ENCODE measurements at places on chromosomes 2 and 18. TPM values are rescaled to one million over a fixed set of nuclear protein-coding genes. Genes with fewer than 3 reads are reported as not detected.

DNA sequence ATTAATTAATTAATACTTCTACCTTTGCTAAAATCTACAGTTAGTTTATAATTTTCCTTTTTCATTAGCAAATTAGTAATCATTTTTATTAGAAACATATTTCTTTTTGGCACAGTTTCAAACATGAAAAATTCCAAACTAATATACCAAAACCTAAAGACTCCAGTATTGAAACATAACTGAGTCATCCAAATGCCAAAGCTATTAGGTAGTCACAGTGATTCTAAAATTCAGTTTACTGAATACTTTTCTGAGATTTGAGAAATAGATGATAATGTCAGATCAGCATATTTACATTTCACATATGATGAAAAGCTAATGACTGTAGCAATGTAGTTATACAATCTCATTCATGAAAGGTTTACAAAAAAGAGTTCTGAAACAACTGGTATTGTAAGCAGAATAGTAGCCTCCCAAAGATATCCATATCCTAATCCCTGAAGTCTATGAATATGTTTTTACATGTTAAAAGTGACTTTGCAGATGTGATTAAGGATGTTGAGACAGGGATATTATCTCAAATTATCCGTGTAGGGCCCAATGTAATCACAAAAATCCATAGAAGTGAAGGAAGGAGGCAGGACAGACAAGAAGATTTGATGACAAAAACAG lies 680.2 kb upstream of the CHAC2 start:
- peak; percentile 69 for DNase-seq

DNA sequence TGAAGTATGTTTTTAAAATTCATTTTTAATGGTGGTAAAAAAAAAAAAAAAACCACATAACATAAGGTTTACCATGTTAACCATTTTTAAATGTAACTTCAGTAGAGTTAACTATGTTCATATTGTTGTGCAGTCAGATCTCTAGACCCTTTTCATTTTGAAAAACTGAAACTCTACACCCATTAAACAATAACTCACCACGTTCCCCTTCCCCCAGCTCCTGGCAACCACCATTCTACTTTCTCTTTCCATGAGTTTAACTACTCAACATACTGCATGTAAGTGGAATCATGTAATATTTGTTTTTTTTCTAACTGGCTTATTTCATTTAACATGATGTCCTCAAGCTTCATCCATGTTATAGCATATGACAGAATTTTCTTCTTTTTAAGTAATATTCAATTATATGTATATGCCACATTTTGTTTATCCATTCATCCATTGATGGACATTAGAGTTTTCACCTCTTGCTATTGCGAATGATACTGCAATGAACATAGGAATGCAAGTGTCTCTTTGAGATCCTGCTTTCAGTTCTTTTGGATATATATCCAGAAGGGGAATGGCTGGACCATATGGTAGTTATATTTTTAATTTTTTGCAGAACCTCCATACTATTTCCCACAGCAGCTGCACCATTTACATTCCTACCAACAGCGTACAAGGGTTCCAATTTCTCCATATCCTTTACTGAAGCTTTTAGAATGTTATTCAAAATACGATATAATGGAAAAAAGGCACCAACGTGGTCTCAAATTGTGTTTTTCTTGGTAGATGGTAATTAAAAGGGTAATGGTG lies 91.0 kb downstream of the SPTBN1 start:
- no peak for DNase-seq

DNA sequence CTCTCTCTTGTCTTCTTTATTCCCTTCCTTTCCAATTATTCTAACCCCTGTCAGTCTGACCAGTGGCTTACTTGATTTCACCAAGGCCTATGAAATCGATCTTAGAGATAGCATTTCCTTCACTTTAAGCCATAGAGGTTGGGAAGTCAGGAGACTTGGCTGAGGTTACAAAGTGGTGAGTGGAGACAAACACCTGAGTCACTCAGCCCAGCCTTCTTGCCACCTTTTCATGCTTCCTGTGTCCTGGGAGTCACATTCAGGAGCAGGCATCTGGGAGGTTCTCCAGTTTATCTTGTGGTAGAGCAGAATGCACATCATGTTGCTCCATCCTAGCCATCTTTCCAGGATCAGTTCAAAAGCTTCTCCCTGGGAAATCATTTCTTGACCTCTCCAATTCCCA lies 59.1 kb downstream of the VSNL1 start:
- no peak for DNase-seq

DNA sequence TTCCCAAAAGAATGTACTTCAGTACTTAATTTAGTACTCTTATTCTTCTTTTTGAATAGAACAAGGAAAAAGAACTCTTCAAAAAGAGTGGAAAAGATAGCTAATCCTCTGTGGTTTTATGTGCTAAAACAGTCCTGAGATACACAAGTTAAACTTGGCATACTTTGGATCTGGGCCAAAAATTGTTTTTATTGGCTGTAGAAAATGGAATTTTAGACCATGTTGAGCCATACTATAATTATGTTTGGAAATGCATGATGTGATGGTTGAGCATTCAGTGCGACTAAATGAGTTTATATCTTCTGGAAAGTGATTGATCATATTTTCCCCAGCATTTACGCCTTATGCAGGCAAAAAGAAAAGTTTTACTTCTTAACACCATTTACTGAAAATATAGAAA lies 18.0 kb upstream of the PDE1A start:
- DNase-seq: no peak

MZT2A gene
- 89.8 TPM for polyA plus RNA-seq

RBM44 gene
- polyA plus RNA-seq: not detected

All from GM23248 (cell line).